ENCODE measurements at places on chromosomes 7 and 10. TPM values are rescaled to one million over a fixed set of nuclear protein-coding genes. Genes with fewer than 3 reads are reported as not detected.

DNA sequence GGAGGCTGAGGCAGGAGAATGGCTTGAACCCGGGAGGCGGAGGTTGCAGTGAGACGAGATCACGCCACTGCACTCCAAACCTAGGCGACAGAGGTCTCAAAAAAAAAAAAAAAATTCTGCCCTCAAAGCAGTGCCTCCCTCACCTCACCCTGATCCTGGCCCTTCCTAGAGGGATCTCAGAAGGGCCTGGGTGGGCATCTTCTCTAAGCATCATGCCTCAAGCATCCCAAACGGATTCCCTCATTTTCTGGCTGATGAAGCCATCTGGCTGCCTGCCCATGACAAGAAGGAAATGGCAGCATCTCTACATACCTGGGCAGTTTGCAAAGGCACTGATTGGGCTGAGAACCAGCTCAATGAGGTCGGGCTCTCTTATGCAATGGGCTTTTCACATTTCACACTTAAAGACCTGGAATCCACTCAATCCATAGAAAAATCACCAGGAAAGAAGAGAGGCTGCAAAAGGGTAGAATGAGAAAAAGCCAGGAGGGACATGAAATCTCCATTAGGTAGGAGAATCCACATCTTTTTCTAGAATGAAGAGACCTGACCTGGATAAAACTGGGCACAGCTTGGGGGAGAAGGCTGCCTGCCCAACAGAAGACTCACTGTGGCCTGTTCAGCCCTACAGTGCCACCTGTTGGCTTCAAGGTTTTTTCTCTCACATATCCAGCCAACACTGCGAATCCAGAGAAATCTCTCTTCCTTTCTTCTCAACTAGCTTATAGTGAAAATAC is 48.1 kb downstream of the PDLIM1 start:
- peak; percentile 68 for DNase-seq

- peak; percentile 47 for DNase-seq
Observed at GRCh38 chr7:20329389-20330238, 1.1 kb upstream of the ITGB8 start.

DNA sequence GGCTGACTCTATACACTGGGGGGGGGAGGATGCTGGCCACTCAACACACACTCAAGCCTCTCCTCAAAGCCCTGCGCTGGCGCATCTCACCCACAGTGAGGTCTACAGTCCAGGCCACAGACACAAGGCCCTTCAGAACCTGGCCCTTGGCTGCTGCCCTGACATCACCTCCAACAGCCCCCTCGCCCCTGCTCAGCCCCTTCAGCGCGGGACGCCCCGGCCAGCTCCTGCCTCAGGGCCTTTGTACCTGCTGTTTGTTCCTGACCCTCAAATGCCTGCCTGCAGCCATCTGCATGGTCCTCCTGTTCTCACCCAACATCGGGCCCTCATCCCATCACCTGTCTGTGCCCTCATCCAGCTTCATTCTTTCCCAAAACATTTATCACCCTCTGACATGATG is 572.6 kb downstream of the DNAJB6 start:
- DNase-seq: no peak

DNA sequence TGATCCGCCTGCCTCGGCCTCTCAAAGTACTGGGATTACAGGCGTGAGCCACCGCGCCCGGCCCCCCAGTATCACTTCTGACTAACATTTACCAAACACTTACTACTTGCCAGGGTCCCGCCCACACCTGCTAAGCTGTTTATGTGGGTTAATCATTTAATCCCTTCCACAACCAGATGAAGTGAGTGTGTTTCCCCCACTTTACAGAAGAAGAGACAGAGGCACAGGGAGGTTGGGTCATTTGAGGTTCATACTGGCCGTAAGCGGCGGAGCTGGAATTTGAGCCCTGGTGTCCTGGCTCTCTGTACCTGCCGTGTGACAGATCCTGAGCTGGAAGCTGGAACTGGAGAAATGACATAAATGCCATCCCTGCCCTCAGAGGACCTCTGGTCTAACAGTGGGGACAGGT is 15.1 kb upstream of the VPS37D start:
- no peak for DNase-seq

DNA sequence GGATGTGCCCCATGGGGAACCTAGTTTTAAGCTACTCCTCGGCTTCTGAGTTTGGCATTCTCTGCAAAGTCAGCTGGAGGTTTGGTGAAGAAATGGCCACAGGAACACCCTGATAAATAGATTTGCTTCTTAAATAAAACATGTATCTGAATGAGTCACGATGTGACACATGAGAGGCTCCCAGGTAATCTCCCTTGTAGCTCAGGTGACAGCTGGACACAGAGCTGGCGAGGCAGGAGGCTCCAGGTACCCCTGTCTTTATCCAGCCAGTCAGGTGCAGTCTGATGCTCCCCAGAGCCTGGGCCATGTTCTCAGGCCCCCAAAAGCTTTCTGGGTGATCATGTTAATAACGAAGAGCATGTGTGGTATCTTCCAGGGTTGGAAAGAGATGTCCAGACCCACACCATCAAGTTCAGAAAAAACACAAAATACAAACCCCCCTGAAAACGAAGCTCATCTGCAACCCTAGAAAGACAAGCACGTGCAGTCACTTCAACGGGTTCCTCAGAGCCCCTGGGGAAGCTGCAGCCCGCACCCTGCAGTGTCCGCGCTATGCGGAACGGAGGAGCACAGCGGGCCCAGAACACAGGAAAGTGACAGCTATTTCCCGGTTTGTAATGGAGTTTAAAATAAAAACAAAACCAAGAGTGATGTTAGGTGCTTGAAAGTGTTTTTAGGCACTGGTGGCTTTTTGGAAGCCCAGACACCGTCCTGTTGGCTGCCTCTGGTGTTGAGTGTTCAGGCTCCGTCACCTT is 69.4 kb downstream of the ZRANB1 start:
- no peak for DNase-seq

GRCh38 chr7:135335628-135336139 is 102.0 kb downstream of the STRA8 start:
- peak; percentile 84 for DNase-seq

DNA sequence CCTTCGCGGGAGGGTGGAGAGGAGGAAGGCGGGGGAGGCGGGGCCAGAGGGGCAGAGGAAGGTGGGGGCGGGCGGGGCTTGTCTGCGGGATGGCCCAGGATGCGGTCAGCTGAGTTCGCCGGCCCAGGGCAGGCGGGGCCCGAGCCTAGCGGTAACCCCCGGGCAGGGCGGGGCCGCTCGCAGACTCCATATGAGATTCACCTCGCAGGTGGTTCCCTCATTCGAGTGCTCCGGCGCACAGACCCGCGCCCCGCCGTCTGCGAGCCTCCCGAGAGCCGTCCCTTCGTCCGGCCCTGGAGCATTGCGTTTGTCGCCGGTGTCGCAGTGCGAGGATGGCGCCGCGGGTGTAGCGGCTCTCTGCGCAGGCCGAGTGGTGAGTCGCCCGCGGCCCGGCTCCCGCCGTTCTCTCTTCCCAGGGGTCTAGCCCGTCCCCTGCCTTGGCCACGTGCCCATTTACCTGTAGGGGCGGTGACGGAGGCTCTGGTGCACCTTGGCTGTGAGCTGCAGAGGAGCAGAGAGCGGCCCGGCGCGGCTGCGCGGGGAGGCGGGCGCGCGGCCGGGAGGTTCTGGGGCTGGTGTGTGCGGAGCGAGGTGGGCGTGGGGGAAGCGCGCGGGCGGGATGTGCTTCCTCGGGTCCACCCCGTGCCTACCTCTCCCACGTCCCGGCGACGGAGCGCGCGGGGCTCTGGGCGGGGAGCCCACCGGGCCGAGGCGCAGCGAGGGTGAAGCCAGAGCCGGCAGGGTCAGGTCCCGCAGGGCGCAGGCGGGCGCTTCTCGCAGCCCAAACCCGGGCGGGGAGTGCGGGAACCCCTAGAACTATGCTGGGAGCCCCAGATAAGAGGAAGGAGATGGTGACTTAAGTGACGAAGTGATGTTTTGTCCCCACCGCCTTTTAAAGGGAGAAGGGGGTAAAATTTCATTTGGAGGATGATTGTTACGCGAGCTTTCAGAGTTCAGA is at the start of gene UPP1:
UPP1 (plus strand) TSS at position 220 of the 958 bp plus-strand sequence. CDS start 5,519 bp downstream, outside the sequence.
- DNase-seq: peak; percentile 86

DNA sequence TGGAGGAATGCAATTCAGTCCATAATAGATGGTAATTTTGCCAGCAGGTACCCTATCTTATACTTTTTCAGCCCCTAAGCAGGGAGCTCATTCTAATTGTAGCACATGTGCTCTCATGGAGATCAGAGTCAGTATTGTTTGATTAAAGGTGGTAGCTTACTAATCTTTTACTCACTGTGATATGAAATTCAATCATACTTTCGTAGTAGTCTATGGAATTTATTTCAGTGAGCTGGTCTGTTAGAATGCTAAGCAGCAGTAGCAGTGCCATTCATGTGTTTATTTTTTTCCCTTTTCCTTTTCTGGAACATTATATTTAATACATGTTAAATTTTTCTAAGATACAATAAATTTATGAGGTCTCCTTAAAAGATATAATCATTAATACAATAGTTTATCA is 109.0 kb downstream of the ST7 start:
- DNase-seq: no peak

DNA sequence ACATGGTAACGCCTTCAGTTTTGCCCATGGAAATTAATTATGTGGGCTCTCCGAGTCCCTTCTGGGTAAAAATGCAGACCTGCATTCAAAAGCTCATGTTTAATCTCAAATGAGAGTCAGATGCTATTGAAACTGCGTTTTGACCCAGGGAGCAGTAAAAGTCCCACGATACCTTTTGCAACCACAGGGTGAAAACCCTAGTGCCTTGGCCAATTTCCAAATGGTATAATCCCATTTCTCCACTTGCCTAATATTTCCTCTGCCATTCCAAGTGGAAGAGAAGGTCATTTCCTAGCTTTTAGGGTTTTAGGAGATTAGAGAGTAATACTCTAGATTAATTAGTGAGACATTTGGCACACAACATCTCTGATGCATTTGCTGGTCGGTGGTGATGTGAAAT is 132.5 kb downstream of the NRP1 start:
- DNase-seq: no peak

DNA sequence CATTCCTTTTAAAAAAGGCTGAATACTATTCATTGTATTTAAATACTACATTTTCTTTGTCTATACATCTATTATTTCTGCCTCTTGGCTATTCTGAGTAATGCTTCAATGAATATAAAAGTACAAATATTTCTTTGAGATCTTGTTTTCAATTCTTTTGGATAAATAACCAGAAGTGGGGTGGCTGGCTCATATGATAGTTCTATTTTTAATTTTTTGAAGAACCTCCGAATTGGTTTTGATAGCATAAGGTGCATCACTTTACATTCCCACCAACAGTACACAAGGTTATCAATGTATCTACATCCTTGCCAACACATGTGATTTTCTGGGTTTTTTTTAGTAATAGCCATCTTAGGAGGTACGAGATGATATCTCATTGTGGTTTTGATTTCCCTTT is 72.5 kb downstream of the ZNF277 start:
- DNase-seq: no peak

GRCh38 chr7:128837521-128837921 is 7.3 kb downstream of the FLNC start:
- DNase-seq: no peak

DNA sequence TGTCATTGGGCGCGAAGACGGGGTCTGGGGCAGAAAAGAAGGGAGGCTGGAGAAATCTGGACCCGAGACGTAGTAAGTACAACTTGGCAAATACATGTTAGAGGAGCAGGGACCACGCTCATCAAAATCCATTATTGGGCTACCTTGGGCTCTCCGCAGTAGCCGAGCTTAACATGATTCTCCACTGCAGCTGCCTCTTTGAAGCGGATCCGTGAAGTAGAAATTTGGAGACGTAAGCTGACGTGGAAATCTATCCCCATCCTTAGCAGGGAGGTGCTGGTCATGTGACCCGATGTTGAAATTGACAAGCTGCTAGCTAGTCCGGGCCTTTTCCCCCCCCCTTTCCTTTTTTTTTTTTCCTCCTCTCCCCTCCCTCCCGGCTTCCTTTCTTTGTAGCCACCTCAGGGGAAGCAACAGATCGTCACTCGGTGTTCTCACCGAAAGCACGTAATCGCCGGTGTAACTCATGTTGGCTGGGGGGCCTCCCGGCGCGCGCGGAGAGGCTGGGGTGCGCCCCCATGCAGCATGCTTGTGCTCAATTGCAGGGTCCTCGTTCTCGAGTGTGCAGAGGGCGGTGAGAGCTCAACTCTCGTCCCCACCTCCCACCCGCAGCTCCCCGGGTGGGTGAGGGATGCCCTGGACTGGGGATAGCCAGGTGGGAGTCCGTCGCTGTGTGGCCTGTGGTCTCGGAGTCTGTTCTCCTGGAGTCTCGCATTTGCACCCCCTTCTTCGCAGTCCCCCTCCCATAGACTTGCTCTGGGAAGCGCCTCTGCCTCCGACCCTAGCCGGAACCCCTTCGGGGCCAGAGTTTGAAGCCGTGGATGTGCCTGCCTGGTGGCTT is at the start of gene HOXA11:
HOXA11 (minus strand) TSS at position 220 of the 841 bp plus-strand sequence; CDS start at position 132, 88 bp downstream.
- no peak for DNase-seq

- DNase-seq: no peak
Observed at GRCh38 chr10:78306358-78306757, 272.7 kb downstream of the RPS24 start.

DNA sequence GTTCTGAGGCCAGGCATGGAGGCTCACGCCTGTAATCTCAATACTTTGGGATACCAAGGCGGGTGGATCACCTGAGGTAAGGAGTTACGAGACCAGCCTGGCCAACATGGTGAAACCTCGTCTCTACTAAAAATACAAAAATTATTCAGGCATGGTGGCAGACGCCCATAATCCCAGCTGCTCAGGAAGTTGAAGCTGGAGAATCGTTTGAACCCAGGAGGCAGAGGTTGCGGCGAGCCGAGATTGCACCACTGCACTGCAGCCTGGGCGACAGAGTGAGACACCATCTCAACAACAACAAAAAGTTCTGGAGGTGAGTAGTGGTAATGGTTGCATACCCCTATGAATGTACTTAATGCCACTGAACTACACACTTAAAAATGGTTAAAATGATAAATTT is 60.3 kb upstream of the SP4 start:
- no peak for DNase-seq

DNA sequence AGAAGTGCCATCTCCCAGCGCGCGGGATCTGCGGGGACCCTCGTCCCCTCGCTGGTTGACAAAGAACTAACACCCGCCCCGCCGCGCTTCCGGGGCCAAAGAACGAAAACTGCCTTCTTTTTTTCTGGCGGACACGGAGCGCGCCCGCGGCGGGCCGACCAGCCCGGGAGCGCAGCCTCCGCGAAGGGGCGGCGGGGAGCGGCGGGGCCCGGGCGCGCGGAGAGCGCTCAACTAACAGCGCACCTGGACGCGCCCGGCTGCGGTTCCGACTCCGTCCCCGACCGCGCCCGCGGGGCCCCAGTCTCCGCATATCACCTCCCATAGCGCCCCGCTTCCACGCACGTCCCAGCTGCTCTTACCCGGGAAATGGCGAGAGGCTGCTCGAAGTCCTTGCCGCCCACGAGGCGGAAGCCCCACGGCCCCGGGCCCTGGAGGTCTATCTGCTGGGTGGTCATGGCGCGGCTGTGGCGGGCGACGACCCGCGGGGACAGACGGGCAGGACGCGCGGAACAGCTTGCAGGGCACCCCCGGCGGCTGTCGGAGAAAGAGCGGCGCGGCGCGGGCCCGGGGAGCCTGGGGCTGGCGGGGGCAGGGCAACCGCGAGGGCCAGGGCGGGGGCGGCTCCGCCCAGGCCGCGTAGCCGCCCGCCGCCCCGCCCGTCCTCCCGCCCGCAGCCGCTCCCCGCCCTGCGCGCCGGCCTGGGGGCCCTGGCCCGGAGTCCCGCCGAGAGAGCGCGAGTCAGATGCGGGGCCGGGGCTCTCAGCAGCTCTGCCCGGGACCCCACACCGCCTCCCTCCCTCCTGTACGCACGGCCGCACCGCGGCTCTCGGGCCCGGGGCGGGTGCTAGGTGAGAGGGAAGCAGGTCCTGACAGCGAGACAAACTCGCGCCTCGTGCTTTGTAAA is at the start of gene PDLIM1:
PDLIM1 (minus strand) TSS at position 543 of the 904 bp plus-strand sequence; CDS start at position 455, 88 bp downstream.
- DNase-seq: peak; percentile 57

The TSPAN12 gene
- 20.3 TPM for total RNA-seq

The GPC2 gene
- total RNA-seq: 27.2 TPM

The BHLHA15 gene
- 1.2 TPM for total RNA-seq

The AKR1C4 gene
- total RNA-seq: not detected

The MET gene
- 35.1 TPM for total RNA-seq
